Uterus (tissue), 4 donors: ENCODE measurements at places on chromosomes 2 and 18. TPM values are rescaled to one million over a fixed set of nuclear protein-coding genes. Genes with fewer than 3 reads are reported as not detected.

GRCh38 chr2:174798801-174799200 is 34.5 kb upstream of the CHRNA1 start:
- DNase-seq: no peak

GRCh38 chr2:136189221-136189782 is 71.4 kb upstream of the CXCR4 start:
- DNase-seq: no peak

- no peak for DNase-seq
These were observed 80.5 kb downstream of the BCL2L11 start for GRCh38 chr2:111201214-111201613.

DNA sequence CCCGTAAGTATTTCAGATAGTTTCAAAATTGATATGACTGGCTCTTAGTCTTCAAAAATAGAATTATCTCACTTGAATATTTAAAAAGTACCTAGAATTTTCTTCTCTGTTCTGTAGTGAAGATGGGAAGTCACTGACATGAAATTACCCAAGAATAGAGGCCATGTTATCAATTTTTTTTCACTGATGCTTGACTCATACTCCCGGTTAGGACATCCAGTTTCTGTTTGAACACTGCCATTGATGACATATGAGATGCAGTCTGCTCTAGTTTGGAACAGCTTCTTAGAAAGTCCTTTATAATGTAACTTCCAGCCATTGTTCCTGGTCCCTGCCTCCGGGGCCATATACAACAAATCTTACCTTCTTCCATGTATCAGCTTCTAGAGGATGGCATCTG is 26.0 kb downstream of the MAP3K20 start:
- DNase-seq: no peak

Gene RESP18
- not detected for total RNA-seq

DNA sequence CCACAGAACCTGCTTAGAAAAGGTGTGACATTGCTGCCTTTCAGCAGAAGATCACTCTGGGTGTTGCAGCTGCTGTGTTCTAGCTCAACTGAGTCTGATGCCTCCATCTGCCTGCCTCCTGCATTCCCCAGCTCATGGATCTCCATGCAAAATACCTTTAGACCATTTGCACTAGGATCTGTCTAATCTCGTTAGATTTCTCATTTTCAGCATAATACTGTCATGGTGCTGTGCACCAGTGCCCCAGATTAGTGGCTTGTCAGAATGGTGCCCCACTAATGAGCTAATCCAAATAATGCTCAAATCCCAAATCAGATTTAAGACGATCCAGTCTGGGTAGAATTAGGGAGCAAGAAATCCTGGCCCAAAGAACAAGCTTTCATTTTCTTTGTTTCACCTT is 284.4 kb upstream of the PARD3B start:
- no peak for DNase-seq

Gene TMEM247
- not detected for total RNA-seq
